CD8-positive, alpha-beta memory T cell (primary cell): ENCODE measurements at places on chromosomes 2 and 18. TPM values are rescaled to one million over a fixed set of nuclear protein-coding genes. Genes with fewer than 3 reads are reported as not detected.

DNA sequence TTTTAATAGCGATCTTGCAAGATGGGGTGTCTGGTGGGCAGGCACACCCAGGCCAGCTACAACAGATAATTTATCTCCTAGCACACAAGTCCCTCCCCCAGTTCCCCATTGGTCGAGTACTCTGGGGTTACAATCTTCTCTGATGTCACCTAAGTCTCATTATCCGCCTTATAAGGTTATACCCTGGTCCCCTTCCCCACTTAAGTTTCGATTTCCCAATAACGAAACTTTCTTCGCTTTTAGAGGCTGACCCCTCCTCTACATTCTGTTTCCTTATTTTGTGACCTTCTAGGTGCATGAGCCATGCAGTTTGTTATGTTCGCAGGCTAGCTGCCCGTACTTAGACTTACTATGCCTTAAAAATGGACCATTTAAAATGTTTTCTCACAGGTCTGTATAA lies 180.1 kb downstream of the CAPN13 start:
- H3K27ac ChIP-seq, result no peak overlapping the region
- no peaks in the 10 kb centered on the region for H3K36me3 ChIP-seq

The SLC5A6 gene
- total RNA-seq, result 110 TPM

DNA sequence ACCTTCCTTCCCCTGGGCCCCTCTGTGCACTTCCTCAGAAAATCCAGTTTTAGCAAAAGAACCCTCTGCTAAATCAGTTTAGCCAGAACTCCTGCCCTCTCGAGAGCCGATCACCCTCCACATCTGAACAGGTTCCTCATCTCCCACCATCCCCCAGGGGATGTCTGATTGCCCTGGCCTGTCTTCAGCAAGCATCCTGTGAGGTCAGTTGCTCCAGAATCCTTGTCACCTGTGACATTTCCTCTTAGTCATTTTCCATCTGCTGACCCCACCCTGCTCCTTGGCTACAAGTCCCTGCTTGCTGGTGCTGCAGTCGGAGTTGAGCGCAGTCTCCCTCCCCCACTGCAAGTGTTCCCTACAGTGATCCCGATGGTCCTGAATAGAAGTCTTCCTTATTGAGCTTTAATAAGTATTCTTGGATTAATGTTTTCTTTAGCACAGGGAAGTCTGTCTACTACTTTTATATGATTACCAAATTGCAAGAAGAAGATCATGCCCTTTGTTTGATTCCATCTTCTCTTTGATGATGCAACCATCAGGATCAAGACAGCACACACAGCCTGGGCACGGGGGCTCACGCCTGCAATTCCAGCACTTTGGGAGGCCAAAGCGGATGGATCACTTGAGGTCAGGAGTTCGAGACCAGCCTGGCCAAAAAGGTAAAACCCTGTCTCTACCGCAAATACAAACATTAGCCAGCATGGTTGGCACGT lies 30.9 kb upstream of the UBE2F start:
- DNase-seq, result no peak
- no peak overlapping the region for H3K4me3 ChIP-seq
- H3K27ac ChIP-seq, result no peak overlapping the region
- no peaks in the 10 kb centered on the region for H3K27me3 ChIP-seq
- no peaks in the 10 kb centered on the region for H3K36me3 ChIP-seq
- peaks cover 10% of the 10 kb centered on the region for H3K4me1 ChIP-seq

GRCh38 chr18:46715062-46715461 lies 41.8 kb downstream of the ST8SIA5 start:
- H3K4me3 ChIP-seq, result no peak overlapping the region
- no peaks in the 10 kb centered on the region for H3K36me3 ChIP-seq
- no peaks in the 10 kb centered on the region for H3K4me1 ChIP-seq
- no peak for DNase-seq
- H3K27me3 ChIP-seq, result no peaks in the 10 kb centered on the region
- H3K27ac ChIP-seq, result no peak overlapping the region

DNA sequence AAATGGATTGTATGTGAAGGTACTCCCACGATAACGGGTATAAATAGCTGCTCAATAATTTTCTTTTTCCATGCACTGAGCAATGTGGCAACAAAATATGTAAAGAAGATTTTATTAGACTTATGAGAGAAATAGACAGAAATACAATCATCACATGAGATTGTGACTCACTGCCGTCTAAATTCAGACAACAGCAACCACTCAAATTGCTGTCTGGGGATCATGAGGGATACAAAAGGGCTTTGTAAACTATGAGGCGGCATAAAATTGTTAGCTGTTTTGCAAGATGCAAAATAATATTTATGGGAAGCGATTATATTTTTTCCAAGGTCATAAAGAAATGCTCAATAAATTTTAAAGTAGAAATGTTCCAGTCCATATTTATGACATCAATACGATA lies 259.1 kb upstream of the AGAP1 start:
- H3K27me3 ChIP-seq, result no peaks in the 10 kb centered on the region
- H3K4me1 ChIP-seq, result no peaks in the 10 kb centered on the region
- H3K27ac ChIP-seq, result no peak overlapping the region
- no peak overlapping the region for H3K4me3 ChIP-seq

The TMEM169 gene
- 0.73 TPM for total RNA-seq

- H3K4me1 ChIP-seq, result no peaks in the 10 kb centered on the region
- no peak overlapping the region for H3K4me3 ChIP-seq
- H3K27ac ChIP-seq, result no peak overlapping the region
- H3K27me3 ChIP-seq, result no peaks in the 10 kb centered on the region
- DNase-seq, result no peak
- no peaks in the 10 kb centered on the region for H3K36me3 ChIP-seq
Observed at GRCh38 chr2:45496869-45497268, 114.2 kb downstream of the SRBD1 start.

GRCh38 chr2:6368281-6368680 lies 497.4 kb downstream of the CMPK2 start:
- no peak overlapping the region for H3K4me3 ChIP-seq
- H3K27me3 ChIP-seq, result no peaks in the 10 kb centered on the region
- no peak overlapping the region for H3K27ac ChIP-seq
- no peak for DNase-seq

GRCh38 chr2:189391201-189391600 lies 50.1 kb upstream of the WDR75 start:
- H3K4me3 ChIP-seq, result no peak overlapping the region
- H3K4me1 ChIP-seq, result no peaks in the 10 kb centered on the region
- no peaks in the 10 kb centered on the region for H3K36me3 ChIP-seq
- DNase-seq, result no peak
- H3K27me3 ChIP-seq, result no peaks in the 10 kb centered on the region

The PLEKHH2 gene
- 0.49 TPM for total RNA-seq
